Stimulated activated CD4-positive, alpha-beta T cell treated with anti-CD3 and anti-CD28 coated beads, Interleukin-1b, Interleukin-23, amount 100 ng/mL, for 1 hour (primary cell): ENCODE measurements at places on chromosomes 11 and 22.

- no peak for DNase-seq
Observed at GRCh38 chr11:93330446-93330984, at the start of gene DEUP1. TSS of gene DEUP1 (plus strand) at chr11:93330742. CDS start at chr11:93332260, 1,518 bp downstream.

- no peak for DNase-seq
Observed at GRCh38 chr11:106426696-106427095, 349.2 kb downstream of the AASDHPPT start.

GRCh38 chr11:103842795-103843194, 193.6 kb upstream of the DDI1 start:
- no peak for DNase-seq

GRCh38 chr11:129377739-129378138, 2.1 kb downstream of the BARX2 start:
- DNase-seq, result no peak

DNA sequence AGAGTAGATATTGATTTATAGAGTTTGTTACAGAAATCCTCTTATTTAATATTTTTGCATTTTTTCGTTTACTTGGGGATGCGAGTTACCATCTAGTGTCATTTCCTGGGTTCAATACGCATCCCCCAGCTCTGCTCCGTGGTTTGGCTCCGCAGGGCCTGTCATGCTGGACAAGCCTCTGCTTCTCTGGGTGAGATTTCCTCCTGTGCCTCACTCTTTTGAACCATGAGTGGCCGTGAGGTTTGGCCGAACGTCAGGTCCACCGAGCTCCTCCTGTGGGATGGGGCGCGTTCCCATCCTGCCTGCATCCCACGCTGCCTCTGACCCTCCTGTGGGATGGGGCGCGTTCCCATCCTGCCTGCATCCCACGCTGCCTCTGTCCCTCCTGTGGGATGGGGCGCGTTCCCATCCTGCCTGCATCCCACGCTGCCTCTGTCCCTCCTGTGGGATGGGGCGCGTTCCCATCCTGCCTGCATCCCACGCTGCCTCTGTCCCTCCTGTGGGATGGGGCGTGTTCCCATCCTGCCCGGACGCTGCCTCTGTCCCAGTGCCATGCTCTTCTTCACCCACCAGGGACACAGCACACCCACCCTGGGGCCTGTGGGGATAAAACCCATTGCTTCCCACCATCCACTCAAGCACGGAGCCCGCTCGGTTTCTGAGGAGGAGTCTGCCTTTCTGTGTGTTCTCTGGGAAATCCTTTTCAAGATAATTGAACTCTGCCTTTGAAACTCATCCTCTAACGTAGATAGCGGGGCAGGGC, 506.8 kb downstream of the BRD1 start:
- no peak for DNase-seq

- no peak for DNase-seq
Observed at GRCh38 chr11:8838248-8838647, 72.7 kb upstream of the AKIP1 start.

- DNase-seq, result no peak
Observed at GRCh38 chr11:110858547-110858921, 146.3 kb upstream of the ARHGAP20 start.

- DNase-seq, result no peak
Observed at GRCh38 chr11:128416976-128417375, 170.4 kb downstream of the ETS1 start.
